HAP-1 (cell line): ENCODE measurements at places on chromosomes 7 and 10.

DNA sequence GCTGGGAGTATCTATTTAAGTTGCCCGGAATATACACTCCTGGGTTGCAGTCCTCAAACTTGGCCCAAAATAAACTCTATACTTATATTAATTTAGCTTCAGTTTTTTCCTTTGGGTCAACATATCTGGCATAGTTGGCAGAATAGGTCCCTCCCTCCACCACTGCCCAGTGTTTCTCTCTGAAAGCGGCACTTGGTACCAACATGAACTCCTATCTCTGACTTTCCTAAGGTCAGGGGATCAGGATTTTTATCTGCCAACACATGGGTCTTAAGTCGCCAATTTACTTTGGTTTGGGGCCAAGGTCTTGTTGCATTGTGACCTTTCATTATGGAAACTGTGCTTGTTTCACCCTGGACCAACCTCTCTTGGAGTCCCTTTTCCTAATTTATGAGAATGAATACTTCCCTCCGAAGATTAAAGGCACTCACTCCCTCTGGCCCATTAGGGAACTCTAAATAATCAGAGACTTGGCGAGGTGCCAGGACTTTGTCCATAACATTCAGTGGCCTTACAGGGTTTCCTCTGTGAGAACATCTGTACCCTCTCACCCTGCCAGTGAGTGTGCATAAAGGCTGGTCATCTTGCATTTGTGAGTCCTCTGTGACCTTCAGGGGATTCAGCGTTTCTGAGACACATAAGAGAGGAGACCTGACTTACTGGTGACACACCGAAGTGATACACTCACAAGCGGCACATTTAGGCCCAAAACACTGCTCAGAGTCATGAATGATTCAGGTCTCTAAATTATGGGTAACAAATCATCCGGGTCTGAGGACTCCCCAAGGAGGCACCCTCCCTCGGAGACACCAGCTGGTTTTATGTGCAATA, 19.7 kb upstream of the FKBP9 start:
- DNase-seq: peak; percentile 71

- DNase-seq: no peak
Measured at GRCh38 chr10:84076047-84076388, 63.3 kb upstream of the GHITM start.

- DNase-seq: no peak
Measured at GRCh38 chr10:68121852-68122251, 12.6 kb downstream of the MYPN start.

DNA sequence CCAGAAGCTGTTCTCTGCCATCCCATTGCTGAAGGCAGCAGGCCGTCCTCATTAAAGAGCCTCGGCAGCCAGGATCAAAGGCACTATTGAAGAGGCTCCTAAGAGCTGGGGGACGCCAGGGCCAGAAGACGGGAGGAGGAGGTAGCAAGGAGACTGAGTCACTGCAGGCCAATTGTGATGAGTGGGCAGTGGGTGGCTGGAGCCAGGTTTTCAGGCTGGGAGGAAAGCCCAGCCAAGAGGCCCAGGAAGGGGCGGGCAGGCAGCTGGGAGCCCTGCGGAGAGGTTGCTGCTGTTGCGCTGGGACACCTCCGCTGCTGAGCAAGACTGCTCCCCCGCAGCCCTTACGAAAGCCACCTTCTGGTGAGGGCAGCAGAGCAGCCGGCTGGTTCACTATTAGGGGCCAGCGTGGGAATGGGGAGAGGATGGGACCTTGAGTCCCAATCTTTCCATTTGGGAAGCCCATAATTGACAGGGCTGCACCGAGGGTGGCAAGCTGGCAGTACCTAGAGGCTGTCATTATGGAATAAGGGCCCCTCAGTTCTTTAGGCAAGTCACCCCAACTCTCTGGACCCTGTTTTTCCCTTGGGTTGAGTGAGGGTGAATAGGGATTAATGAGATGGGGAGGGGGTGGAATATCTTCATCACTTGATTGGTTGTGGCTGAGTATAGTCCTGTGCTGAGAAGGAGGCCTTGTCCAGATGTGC, 48.4 kb downstream of the UNC5B start:
- DNase-seq: no peak

GRCh38 chr7:55241958-55242357, 123.2 kb upstream of the LANCL2 start:
- DNase-seq: no peak

GRCh38 chr10:61151059-61151458, 207.1 kb upstream of the RHOBTB1 start:
- no peak for DNase-seq

DNA sequence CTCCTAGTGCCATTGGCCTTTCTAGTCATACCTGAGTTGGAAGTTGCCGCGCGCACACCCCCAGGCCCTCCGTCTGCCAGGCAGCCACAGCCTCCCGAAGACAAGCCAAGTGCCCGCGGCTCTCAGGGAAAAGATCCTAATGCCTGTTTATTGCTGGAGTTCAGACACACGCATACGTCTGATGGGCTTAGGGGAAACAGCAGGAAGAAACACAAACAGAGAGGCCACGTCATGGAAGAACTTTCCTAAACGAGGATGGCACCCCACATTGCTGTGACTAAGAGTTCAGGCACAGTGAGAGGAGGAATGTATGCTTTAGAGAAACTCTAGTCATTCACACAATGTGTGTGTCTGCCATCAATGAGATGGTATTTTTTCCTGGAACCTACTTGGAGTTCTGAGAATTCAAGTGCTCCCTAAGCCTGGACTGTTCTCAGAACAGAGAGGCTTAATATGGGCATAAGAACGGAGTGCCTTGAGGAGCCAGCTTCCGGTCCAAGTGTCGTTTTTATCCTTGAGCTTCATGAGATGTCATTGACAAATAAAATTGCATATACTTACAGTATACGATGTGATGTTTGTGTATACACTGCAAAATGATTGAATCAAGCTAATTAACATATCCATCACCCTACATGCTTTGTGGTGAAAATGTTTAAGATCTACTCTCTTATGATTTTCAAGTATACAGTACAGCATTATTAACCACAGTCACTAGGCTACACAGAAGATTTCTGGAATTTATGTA, 11.6 kb upstream of the RBP3 start:
- DNase-seq: no peak

GRCh38 chr10:31490858-31491504, 172.0 kb downstream of the ZEB1 start:
- peak; percentile 18 for DNase-seq

- no peak for DNase-seq
Measured at GRCh38 chr7:128172963-128173362, 68.1 kb upstream of the LEP start.

GRCh38 chr7:72754312-72754711, 73.7 kb downstream of the TYW1B start:
- no peak for DNase-seq

DNA sequence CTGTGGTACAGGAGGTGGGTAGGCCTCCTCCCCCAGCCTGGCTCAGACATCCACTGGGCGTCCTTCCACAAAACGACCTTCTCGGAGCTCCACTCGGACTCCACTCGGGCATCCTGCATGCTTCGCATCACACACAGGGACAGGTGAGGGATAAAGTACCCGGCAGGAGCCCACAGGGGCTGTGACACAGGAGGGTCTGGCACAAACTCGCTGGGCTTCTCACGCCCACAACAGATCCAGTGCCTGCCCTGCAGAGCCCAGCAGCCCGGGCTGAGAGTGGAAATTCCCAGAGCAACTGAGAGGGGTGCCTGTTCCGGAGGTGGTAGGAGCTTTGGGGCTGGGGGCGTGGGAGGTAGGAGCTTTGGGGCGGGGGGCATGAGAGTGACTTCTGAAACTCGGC, 108.4 kb downstream of the MKI67 start:
- no peak for DNase-seq

GRCh38 chr10:77907900-77908717, 18.4 kb downstream of the DLG5 start:
- no peak for DNase-seq

DNA sequence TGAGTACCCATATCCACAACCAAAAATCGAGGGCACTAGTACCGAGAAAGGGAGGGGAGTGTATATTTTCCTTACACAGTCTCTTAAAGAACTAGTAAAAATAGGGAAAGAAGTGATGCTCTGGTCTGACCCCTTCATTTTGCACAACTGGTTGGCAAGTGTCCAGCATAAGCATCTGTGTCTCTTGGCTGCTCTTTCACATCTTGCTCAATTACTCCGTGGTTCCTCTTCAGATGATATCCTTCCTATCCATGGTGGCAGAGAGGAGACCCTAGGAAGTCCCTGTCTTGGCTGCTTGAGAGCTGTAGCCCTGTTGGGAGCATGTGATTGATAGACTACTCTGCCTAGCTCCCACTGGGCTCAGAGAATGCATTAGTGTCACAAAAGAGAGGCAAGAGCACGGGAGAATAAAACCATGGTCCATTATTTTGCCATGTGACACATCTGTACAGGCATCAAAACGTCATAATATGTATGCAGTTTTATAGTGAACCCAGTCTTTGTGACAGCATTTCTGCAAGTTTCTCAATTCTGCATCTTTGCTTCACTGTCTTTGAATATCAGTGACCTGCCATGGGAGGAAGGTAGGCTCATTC, 111.8 kb upstream of the ANKRD1 start:
- no peak for DNase-seq

DNA sequence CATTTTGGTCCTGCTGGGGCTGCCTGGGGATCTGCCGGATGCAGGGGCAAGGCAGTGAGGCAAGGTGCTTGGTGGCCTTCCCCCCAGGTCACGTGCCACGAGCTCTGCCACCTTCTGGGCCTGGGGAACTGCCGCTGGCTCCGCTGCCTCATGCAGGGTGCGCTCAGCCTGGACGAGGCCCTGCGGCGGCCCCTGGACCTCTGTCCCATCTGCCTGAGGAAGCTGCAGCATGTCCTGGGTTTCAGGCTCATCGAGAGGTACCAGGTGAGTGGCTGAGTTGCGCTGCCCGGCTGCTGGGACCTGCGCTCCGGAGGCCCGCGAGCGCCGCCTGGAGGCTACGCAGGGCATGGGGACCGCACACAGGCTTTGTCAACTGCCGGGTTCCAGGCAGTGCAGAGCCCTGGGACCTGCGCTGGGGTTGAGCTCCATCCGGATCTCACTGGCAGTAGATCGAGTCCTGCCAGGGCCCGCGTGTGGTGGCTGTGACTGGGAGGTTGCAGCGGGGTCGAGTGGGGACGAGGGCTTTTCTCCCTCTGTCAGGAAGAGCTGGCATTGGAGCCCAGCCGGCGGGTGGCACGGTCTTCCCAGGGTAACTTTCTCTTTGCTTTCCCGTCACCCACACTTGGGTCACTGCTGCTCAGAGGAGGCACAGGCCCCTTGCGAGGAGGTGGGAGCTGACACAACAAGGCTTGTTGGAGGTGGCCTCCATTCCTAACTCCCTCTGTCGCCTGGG, 21.7 kb downstream of the AMZ1 start:
- peak; percentile 59 for DNase-seq

GRCh38 chr7:45146531-45147379, 10.8 kb upstream of the RAMP3 start:
- DNase-seq: no peak

DNA sequence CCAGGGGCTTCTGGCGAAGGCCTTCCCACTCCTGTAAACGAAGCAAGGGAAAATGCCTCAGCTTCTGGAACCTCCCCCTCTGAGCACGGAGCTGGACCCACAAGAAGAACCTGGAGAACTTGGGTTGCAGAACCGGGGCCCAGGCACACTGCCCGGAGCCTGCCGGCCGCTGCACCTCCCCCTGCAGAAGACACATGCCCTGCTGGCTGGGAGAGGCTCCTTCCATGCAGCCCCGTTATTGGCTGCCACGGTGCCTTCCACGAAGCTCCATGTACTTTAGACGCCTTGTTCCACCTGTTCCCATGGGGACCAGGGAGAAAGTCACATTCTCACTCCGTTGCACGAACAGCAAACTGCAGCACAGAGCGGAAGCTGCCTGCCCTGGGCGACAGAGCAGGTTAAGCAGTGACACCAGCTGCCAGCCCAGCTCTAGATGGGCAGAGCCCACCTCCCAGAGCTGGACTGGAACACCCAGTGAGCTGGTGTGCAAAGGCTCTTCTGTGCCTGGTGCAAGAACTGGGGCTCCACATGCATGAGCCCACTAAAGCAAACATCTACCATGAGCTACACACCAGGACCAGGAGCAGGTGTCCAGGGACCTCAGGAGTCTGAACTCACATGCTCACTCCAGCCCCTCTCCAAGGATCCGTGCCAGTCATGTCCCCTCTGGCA, 70.1 kb downstream of the TNS3 start:
- DNase-seq: no peak

GRCh38 chr7:97871659-97872024, 566 bp downstream of the ASNS start:
- no peak for DNase-seq

DNA sequence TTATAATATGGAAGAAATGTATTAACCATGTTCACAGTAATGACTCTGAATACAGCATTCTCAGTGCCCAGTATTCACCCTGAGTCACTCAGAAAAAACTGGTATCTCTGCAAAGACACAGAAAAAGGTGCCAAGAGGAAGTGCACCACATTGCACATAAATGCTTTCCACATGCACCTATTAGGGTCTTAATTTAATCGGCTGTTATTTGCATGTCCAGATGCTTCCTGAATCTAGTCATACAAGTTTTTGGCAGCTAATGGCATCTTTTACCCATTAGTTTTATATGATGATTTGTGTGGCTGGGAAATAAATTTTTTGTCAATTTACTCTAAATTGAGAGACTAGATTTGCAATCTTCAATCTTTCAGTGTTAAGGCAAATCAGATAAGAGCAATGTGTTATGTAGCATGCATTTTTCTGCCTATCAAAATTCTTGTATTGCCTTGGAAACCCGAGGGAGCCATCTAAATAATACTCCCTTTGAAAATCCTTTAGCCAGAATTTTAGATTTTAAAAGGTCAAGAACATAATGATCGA, 58.2 kb downstream of the ZNF680 start:
- DNase-seq: no peak

DNA sequence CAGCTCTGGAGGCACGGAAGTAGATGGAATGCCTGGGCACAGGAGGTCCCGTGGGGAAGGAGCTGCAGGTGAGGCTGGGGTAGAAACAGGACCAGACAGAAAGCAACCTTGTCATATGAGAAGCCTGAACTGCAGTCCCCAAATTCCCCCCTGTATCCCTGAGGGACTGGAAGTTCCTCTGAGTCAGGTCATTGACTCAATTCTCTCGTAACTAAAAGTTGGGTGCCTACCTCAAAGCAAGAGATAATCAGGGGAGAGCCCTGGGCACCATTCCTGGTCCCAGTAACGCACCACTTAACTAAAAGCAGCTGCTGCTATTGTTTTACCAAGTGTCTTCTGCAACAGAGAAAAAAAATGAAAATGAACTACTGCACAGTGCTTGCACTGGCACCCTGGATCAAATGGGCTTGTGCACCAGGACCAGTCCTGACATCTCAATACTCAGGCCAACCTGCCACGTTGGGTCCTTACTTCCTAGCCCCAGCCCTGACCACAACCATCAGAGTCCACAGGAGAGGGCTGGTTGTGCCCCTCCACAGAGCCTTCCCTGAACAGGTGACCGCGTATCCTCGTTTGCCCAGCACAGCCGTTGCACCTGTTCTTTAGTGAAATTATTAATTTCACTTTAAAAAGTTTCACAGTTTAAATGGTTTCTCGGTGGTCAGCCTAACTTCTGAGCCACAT, 79.3 kb downstream of the GRID1 start:
- DNase-seq: no peak

GRCh38 chr7:143272871-143273270, 9.6 kb downstream of the GSTK1 start:
- no peak for DNase-seq

- no peak for DNase-seq
Measured at GRCh38 chr7:102426268-102427018, 6.9 kb upstream of the ORAI2 start.

- no peak for DNase-seq
Measured at GRCh38 chr7:98674461-98674860, 57.4 kb downstream of the NPTX2 start.

GRCh38 chr10:96365571-96365970, 6.8 kb upstream of the OPALIN start:
- no peak for DNase-seq

- DNase-seq: no peak
Measured at GRCh38 chr10:821322-821721, 110.2 kb downstream of the LARP4B start.
